Fibroblast of mammary gland (primary cell): ENCODE measurements at places on chromosomes 12 and 14.

GRCh38 chr12:63880742-63881263, 36.3 kb downstream of the SRGAP1 start:
- no peak for DNase-seq

- peak; percentile 55 for DNase-seq
Measured at GRCh38 chr12:65355461-65355860, 77.0 kb downstream of the MSRB3 start.

DNA sequence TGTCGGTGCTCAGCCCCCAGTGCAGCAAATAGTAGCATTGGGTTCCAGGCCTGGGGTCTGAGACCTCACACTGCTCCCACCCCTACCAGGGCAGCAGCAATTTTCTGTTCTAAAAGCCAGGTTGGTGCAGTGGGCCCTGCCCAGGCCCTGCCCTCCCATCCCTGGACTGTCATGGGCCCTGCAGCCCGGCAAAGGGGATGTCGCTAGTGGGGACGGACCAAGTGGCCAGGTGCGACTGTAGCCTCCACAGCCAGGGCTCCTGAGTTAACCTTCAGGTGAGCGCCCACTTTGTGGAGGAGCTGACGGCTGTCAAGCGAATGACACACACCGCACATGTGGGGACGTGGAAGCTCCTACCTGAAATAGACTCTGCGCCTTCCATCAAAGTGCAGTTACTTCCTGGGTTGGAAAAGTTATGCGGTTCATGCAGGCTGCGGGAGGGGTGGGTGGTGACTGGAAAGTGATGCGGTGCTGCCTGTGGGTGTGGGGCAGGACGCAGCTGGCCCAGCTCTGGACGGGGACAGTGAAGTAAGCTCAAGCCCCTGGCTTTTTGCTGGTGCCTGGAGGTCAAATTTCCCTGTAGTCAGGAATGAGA, 1.5 kb downstream of the INF2 start:
- DNase-seq: no peak

- no peak for DNase-seq
Measured at GRCh38 chr12:102479939-102480338, 424 bp downstream of the IGF1 start.

DNA sequence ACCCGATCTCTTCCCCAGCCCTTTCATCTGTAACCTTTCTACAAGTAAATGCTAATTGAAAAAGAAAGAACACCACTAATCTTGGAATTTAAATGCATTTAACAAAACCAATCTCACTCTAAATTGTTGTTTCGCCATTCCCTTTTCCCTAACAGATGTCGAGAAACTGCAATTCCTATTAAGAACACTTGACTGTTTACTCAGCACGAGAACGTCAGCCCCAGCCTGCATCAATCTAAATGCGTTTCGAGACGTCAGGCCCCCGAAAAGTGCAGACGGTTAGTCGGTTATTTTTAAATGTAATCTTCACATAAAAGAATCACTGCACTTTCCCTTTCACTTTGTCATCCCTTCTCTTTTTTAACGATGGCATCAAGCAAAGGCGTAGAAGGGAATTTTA, 837.6 kb downstream of the VRK1 start:
- DNase-seq: no peak

GRCh38 chr12:6282453-6282840, 28.0 kb upstream of the PLEKHG6 start:
- DNase-seq: no peak

GRCh38 chr14:104927432-104927816, 2.7 kb downstream of the PLD4 start:
- no peak for DNase-seq

- DNase-seq: peak; percentile 58
Measured at GRCh38 chr12:3381059-3382047, 109.7 kb upstream of the PRMT8 start.

- DNase-seq: peak; percentile 95
Measured at GRCh38 chr14:55715889-55716288, 135.9 kb downstream of the KTN1 start.

- DNase-seq: peak; percentile 77
Measured at GRCh38 chr14:24013654-24014514, 25.2 kb downstream of the DHRS4L2 start.

DNA sequence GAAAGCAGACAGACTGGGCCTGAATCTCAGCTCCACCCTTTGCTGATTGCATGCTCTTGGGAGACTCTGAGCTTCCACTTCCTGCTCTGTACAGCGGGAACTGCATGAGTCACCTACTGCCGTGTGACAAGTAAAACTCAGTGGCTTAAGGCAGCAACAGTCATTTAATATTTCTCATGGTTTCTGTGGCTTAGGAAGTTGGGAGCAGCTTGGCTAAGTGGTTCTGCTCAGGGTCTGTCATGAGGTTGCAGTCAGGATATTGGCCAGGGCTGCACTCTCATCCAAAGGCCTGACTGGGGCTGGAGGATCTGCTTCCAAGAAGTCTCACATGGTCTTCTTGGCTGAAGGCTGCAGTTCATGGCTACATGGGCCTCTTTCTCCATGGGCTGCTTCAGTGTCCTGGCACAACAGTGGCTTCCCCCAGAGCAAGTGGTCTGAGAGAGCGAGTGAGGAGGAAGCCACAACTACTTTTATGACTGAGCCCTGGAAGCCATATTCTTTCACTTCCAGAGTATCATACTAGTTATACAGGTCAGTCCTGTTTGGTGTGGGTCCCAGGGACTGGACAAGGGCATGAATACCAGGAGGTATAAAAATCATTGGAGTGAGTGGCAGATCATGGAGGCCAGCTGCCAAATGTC, 49.7 kb downstream of the FAM222A start:
- DNase-seq: peak; percentile 77

DNA sequence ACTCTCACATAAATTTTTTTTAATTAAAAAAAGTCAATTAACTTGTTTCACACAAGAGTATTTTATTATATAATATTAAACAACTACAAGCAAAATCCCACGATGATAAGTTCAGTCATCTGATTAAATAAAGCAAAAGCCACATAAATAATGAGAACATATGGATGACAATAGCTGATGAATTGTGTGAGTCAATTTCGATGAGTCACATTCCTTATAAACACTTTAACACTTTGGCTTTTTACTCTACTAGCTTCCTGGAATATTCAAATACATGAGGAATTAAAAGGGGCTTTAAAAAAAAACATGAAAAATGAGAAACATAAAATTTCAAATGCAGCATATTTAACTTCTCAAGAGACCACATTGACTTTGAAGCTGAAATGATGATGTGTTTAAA, 95.3 kb downstream of the BCAT1 start:
- peak; percentile 85 for DNase-seq

GRCh38 chr12:131063960-131064359, 110.3 kb downstream of the ADGRD1 start:
- no peak for DNase-seq

DNA sequence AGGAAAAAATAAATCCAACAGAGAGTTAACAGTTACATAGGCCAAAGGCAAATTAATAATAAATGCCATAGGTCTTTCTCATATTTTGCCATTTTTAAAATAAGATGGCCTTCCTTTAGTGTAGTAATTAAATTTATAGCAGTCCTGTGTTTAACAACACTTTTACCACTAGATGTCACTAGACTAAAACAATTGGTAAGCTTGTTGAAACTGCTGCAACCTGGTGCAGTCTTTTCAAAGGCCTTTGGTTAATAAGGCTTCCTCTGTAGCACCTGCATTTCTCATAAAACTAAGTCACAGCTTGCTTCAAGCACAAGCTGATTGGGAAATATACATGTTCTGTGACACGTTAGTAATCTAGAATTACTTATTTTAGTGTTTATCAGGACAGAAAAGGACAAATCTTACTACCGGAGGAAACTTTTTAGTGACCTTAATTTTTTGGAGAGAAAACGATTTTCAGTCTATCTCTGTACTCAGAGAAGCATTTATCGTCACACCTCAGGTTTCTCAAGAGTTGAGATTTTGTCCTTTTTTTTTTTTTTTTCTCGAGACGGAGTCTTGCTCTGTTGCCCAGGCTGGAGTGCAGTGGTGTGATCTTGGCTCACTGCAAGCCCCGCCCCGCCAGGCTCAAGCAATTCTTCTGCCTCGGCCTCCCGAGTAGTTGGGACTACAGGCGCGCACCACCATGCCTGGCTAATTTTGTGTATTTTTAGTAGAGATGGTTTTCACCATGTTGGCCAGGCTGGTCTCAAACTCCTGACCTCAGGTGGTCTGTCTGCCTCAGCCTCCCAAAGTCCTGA, 20.0 kb downstream of the BORCS5 start:
- DNase-seq: peak; percentile 85

DNA sequence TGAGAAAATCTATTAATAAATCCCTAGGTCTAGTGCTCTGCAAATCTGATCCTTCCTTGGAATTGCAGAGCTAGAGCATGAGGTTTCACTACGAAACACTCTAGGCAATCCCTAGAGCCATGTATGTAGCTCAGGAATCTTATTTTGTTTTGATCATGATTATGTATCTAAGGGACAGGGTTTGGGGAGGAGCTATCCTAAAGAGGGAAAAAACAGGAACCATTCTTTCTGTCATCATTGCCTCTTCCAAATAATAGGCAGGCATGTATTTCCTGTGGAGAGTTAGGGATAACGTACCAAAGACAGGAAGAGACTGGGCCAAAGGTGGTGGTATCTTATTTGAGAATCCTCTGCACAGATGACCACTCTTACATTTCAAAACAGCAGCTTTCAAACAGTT, 88.8 kb upstream of the GTF2A1 start:
- DNase-seq: no peak

DNA sequence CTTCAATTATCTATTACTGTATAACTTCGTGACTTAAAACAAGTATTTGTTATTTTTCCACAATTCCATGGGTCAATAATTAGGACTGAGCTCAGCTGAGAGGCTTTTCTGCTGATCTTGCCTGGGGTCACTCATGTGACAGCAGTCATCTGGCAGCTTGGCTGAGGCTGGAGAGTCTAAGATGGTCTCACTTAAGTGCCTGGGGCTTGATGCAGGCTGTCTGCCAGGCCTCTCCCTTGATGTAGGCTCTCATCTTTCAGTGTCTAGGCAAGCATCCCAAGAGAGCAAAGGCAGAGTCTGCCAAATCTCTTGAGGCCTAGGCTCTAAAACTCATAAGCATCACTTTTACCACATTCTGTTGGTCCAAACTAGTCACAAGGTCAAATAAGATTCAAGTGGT, 93.2 kb downstream of the NKX2-1 start:
- no peak for DNase-seq

DNA sequence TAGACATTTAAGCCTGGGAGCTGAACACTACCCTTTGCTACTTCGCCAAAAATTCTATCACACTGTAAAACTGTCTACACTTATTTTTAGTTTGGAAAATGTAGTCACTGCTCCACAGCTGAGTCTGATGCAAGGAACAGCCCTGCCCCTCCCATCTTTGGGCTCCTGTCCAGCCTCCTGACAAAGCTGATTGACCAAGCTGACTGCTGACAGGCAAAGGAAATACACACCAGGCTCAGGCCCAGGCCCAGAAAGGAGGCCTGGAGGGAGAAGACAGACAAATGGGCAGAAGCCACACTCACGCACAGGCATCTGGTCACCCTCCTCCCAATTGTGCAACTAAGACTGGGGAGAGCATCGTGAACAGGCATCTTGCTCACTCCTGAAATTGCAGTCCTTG, 55.3 kb downstream of the ISCA2 start:
- peak; percentile 71 for DNase-seq

DNA sequence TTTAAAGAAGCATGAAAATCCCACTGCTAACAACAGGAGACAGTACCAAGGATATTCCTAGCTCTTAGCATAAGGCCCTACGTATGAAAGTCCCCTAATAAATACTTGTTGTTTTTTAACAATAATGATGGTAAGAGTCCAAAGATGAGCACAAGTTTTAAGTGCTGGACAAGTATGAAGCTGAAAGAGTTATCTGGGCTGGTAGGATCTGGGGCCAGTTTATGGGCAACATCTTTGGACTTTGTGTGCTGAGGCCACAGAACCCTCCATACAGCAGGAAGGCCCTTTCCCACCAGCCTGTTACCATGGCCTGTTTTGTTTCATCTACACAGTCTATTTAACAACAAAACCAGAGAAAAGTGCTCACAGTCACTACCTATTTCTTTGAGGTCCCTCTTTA, 12.5 kb upstream of the PLXNC1 start:
- DNase-seq: no peak

GRCh38 chr14:33676135-33676566, 274.7 kb downstream of the EGLN3 start:
- DNase-seq: peak; percentile 57

DNA sequence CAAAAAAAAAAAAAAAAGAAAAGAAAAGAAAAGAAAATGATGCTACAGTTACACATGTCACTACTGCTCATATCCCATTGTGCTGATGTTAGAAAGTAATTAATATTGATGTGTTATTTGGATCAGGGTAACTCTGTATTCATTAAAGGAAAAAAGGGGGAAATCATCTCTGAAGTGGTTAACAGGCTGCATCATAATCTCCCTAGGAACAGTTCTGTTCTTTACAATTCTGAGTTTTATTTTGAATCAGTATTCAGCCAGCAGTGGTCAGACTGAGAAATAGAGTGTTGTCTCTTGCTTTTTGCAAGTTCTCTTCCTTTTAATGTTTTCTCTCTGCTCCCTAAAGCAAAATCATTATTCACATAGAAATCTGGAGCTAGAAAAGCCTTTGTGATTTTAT, 128.6 kb upstream of the CRY1 start:
- no peak for DNase-seq

- no peak for DNase-seq
Measured at GRCh38 chr14:103509864-103510723, 12.5 kb downstream of the CKB start.

GRCh38 chr12:92495108-92495507, 207.7 kb upstream of the PLEKHG7 start:
- no peak for DNase-seq

DNA sequence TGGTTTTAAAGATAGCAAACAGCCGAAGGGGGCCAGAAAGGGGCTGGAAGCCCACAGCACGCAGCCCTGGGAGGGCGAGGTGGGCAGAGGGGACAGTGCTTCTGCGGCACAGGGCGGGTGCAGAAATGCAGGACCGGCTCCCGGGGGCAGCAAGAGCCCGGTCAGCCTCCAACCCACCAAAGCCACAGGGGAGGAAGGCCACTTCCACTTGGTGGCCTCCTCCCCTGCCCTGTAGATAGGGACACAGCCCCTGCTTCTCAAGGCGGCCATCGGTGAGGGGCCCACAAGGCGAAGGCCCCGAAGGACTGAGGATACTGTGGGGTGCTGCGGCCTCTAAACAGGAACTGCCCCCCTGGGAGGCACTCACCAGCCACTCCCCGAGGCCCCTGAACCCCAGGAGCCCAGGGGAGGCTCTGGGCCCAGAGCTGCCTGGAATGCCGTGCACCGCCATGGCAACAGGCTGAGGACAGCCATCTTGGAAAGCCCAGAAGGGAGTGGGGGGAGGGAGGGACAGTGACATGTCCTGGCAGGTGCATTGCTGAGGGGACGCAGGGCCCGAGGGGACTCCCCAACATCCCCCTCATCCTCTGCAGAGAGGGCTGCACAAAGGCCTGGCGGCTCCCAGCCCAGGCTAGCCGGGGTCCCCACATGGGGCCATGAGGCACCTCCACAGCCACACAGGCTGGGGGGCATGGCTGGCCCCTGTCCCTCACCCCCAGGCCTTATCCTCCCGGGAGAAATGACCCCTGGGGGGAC, 114.7 kb downstream of the NCOR2 start:
- no peak for DNase-seq
